ENCODE measurements at places on chromosomes 11 and 22. TPM values are rescaled to one million over a fixed set of nuclear protein-coding genes. Genes with fewer than 3 reads are reported as not detected.
A peak's percentile ranks its signal among the peaks of the same experiment; 100 is the strongest.

The DNAJB13 gene
- 3.6 TPM for polyA plus RNA-seq

The CCND1 gene
- 253 TPM for polyA plus RNA-seq

- H3K27ac ChIP-seq, result no peak overlapping the region
- DNase-seq, result no peak
- peaks cover 32% of the 10 kb centered on the region for H3K27me3 ChIP-seq
Observed at GRCh38 chr11:115764176-115764575, 260.0 kb upstream of the CADM1 start.

GRCh38 chr11:80798174-80798573, 1357.3 kb upstream of the TENM4 start:
- H3K4me1 ChIP-seq, result no peaks in the 10 kb centered on the region
- H3K36me3 ChIP-seq, result no peaks in the 10 kb centered on the region
- H3K27ac ChIP-seq, result no peak overlapping the region
- no peak for DNase-seq
- H3K27me3 ChIP-seq, result no peaks in the 10 kb centered on the region

- peaks cover 11% of the 10 kb centered on the region for H3K4me1 ChIP-seq
- H3K4me3 ChIP-seq, result no peak overlapping the region
- no peaks in the 10 kb centered on the region for H3K36me3 ChIP-seq
- H3K27ac ChIP-seq, result peak overlapping the region; percentile 75
- H3K27me3 ChIP-seq, result no peaks in the 10 kb centered on the region
Observed at GRCh38 chr11:102559839-102560238, 29.3 kb upstream of the MMP7 start.

DNA sequence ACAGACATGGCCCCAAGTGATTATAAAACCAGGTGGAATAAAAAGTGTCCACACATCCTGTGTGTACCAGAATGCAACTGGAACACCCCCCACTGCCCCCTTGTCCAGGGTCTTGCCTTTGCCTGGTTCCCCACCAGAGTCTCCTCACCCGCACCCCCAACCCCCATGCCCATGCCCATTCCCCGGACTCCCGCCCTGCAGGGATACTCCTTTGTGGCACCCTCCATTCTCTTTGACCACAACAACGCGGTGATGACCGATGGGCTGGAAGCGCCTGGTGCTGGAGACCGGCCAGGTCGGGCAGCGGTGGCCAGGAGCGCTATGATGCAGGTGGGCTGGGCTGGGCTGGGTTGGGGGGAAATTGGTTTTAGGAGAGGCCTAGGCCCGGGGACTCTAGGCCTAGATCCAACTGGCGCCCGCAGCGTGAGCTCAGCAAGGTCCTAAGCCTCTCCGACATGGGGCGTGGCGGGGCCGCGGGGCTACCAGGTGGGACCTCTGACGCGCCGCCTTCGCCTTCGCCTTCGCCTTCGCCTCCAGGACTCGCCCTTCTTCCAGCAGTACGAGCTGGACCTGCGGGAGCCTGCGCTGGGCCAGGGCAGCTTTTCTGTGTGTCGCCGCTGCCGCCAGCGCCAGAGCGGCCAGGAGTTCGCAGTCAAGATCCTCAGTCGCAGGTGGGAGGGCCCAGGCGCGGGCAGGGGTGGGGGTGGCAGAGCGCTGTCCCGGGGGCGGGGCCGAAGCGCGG, 9.1 kb downstream of the RPS6KA4 start:
- no peaks in the 10 kb centered on the region for H3K4me1 ChIP-seq
- H3K27me3 ChIP-seq, result no peaks in the 10 kb centered on the region
- H3K4me3 ChIP-seq, result no peak overlapping the region
- no peak overlapping the region for H3K27ac ChIP-seq
- H3K36me3 ChIP-seq, result no peaks in the 10 kb centered on the region
- no peak for DNase-seq

GRCh38 chr11:12950670-12951069, 58.4 kb upstream of the RASSF10 start:
- no peak overlapping the region for H3K4me3 ChIP-seq
- DNase-seq, result no peak
- H3K27ac ChIP-seq, result no peak overlapping the region
- no peaks in the 10 kb centered on the region for H3K27me3 ChIP-seq
- H3K4me1 ChIP-seq, result no peaks in the 10 kb centered on the region
- H3K36me3 ChIP-seq, result no peaks in the 10 kb centered on the region

- peaks cover 94% of the 10 kb centered on the region for H3K4me1 ChIP-seq
- no peaks in the 10 kb centered on the region for H3K27me3 ChIP-seq
- no peaks in the 10 kb centered on the region for H3K36me3 ChIP-seq
- no peak overlapping the region for H3K4me3 ChIP-seq
- no peak overlapping the region for H3K27ac ChIP-seq
- DNase-seq, result no peak
Observed at GRCh38 chr11:75333022-75333806, 18.2 kb downstream of the ARRB1 start.

GRCh38 chr11:17563231-17563646, 16.2 kb downstream of the OTOG start:
- no peaks in the 10 kb centered on the region for H3K36me3 ChIP-seq
- no peak overlapping the region for H3K4me3 ChIP-seq
- no peaks in the 10 kb centered on the region for H3K4me1 ChIP-seq
- H3K27ac ChIP-seq, result no peak overlapping the region

- peak overlapping the region; percentile 58 for H3K27ac ChIP-seq
- no peaks in the 10 kb centered on the region for H3K36me3 ChIP-seq
- H3K4me3 ChIP-seq, result no peak overlapping the region
- DNase-seq, result no peak
Observed at GRCh38 chr11:130181295-130182272, 22.0 kb downstream of the ST14 start.

Data from left lung (tissue), 14 donors.